Ovary (tissue), 10 donors: ENCODE measurements at places on chromosomes 7 and 10.
A peak's percentile ranks its signal among the peaks of the same experiment; 100 is the strongest.

DNA sequence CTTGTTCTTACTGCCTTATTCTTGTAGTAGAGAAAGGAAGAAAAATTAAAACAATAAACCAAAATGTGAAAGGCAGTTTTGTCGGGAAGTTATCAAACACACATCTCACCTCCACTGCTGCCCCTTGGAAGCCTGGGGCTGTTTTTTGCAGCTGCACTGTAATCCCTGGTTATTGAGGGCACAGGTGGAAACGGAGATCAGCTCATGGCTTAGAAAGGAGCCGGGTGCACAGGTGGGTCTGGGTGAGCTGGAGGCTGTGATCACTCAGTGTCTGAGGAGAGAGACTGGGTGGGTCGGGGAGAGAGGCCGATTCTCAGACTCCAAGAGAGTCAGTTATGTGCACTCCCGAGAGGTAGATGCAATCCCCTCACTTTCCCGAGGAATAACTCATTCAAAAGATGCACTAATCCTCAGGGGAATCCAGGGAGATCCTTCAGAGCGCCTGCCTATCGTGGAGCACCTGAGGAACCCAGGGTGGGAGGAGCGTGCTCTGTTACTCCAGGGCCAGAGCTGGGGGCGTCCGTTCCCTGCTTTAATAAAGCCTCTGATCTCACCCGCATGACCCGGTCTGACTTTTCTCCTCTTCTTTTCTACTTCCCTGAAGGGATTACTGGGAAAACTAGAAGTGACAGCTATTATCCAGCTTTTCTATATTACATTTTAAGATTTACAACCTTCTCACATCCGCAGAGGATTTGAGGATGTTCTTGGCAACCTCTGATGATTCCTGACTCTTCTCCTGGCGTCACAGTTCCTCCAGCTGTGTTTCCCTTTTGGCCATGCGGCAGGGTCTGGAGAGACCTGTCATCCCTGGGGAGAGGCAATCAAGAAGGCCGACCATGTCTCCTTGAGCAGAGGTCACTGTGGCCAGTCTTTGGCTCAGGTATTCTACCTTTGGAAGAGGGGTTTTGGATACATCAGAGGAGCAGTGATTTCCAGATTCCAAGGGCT, 82.1 kb downstream of the CAMK1D start:
- H3K27ac ChIP-seq, result no peak overlapping the region
- no peaks in the 10 kb centered on the region for H3K27me3 ChIP-seq
- H3K36me3 ChIP-seq, result no peaks in the 10 kb centered on the region
- no peaks in the 10 kb centered on the region for H3K4me1 ChIP-seq
- no peak overlapping the region for H3K4me3 ChIP-seq

GRCh38 chr7:29926741-29927140, 62.9 kb downstream of the SCRN1 start:
- DNase-seq, result no peak
- no peak overlapping the region for H3K27ac ChIP-seq
- no peaks in the 10 kb centered on the region for H3K4me1 ChIP-seq
- no peak overlapping the region for H3K4me3 ChIP-seq
- no peaks in the 10 kb centered on the region for H3K36me3 ChIP-seq

DNA sequence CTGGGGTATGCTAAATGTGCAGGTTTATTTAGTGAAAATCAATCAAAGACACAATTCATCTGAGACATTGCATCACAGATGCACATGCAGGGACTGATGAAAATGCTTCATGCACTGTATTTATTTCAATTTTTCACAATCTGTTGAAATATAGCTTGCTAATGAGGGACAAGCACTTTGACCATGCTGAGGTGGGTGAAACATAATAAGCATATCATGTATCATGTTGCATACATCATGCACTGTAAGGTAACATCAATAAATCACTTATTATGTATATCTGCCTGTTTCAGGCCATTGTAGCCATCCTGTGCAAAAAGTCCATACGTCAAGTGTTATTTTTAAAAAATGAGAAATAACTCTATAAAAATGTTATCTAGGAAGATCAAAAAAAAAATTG, 426.9 kb upstream of the PCDH15 start:
- H3K27me3 ChIP-seq, result no peaks in the 10 kb centered on the region
- no peak for DNase-seq

DNA sequence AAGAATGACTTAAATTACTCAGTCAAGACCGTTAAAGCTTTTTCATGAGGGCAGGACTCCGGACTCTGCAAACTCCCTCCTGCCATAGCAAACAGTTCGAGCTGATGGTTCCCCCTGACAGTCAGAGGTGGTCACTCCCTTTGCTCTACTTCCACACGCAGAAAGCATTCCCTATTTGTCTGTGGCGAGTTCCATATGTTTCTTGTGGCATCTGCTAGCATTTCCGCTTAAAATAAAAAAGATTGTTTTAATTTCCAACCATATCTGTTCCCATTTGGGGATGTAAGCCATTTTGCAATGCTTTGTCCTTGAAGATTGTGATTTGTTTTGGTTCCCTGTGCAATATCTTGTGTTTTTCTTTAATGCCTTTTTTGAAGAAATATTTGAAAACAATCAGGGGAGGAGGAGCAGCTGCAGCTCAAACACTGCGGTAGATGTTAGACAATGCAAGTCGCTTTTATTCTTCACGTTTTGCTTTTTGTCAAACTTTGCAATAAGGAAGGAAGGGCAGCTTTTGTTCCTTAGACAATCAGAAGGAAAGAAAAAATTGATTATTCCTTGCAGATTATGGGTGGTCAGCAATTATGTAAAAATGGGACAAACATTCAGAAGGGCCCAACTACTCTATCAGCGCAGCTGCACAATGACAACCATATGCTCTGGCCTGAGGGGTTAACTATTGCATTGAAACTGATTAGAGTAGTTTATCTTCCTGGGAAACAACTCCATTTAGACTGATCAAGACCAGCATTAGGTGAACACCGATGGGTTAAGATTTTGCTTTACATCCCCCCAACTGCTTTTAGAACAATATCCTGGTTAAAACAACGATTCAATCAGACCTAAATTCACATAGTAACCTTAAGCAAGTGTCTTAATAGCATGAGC, 425.8 kb upstream of the NRP1 start:
- peaks cover 6% of the 10 kb centered on the region for H3K4me1 ChIP-seq
- no peak for DNase-seq
- peak overlapping the region; percentile 35 for H3K27ac ChIP-seq
- H3K36me3 ChIP-seq, result no peaks in the 10 kb centered on the region

- no peaks in the 10 kb centered on the region for H3K27me3 ChIP-seq
- H3K27ac ChIP-seq, result no peak overlapping the region
- H3K4me3 ChIP-seq, result no peak overlapping the region
- DNase-seq, result no peak
Observed at GRCh38 chr7:22151901-22152300, 205.1 kb downstream of the RAPGEF5 start.

DNA sequence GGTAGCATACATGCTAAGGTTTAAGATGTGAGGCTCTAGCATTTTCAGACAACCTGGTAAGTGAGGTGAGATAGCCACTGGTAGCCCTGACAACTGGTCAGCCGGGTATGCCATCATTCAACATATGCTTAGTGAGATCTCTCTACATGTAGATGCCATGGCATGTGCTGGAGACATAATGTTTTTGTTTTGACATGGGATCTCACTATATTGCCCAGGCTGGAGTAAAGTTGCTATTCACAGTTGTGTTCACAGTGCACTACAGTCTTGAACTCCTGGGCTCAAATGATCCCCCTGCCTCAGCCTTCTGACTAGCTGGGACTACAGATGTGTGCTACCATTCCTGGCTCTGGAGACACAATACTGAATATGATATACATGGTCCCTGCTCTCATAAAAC, 437.3 kb downstream of the SORCS1 start:
- H3K36me3 ChIP-seq, result no peaks in the 10 kb centered on the region
- H3K27ac ChIP-seq, result no peak overlapping the region
- no peaks in the 10 kb centered on the region for H3K4me1 ChIP-seq

- H3K27ac ChIP-seq, result no peak overlapping the region
Observed at GRCh38 chr7:142800699-142801260, 30.0 kb downstream of the PRSS2 start.

DNA sequence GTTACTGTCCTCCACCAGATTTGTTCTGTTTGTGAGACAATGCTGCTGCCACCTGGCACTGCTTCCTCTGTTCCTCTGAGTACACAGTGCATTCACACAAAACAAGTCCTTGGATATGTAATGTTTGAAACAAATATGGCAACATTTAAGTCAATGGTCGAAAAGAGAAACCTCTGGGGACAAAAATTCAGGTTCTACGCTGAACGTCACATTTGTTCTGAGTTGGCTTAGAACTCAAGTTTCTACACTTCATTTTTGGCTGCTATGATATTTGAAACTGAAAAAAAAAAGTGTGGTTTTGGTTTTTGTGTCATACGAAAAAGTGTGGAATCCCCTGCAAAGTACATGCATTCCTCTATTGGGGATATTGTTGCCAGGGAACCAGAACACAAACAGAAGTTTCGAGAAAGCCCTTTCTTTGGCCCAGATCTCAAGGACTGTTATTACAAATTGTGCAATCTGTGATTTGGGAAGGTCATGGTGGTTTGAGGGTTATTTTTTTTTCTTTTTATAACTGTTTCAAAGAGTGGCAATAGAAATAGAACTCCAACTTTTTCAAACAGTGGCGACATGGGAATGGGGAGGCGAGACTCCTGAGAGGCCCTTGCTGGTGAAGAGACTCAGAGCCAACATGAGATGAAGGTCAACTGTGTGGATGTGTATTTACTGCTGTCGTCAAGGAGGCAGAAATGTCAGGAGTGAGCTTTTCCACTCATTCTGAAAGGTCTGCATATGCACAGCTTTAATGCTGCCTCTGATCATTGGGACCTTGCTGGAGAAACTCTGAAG, 127.5 kb downstream of the CUBN start:
- H3K4me3 ChIP-seq, result no peak overlapping the region
- H3K36me3 ChIP-seq, result no peaks in the 10 kb centered on the region
- peak; percentile 67 for DNase-seq
- no peaks in the 10 kb centered on the region for H3K27me3 ChIP-seq
- H3K27ac ChIP-seq, result peak overlapping the region; percentile 95
- H3K4me1 ChIP-seq, result peaks cover 26% of the 10 kb centered on the region

- no peak overlapping the region for H3K27ac ChIP-seq
- H3K4me1 ChIP-seq, result no peaks in the 10 kb centered on the region
- no peaks in the 10 kb centered on the region for H3K27me3 ChIP-seq
- DNase-seq, result no peak
Observed at GRCh38 chr10:48231699-48232315, 42.7 kb downstream of the FRMPD2 start.

- no peaks in the 10 kb centered on the region for H3K27me3 ChIP-seq
- no peak overlapping the region for H3K4me3 ChIP-seq
- peaks cover 3% of the 10 kb centered on the region for H3K4me1 ChIP-seq
- H3K36me3 ChIP-seq, result no peaks in the 10 kb centered on the region
- no peak overlapping the region for H3K27ac ChIP-seq
Observed at GRCh38 chr7:15489383-15489782, 72.4 kb downstream of the AGMO start.

DNA sequence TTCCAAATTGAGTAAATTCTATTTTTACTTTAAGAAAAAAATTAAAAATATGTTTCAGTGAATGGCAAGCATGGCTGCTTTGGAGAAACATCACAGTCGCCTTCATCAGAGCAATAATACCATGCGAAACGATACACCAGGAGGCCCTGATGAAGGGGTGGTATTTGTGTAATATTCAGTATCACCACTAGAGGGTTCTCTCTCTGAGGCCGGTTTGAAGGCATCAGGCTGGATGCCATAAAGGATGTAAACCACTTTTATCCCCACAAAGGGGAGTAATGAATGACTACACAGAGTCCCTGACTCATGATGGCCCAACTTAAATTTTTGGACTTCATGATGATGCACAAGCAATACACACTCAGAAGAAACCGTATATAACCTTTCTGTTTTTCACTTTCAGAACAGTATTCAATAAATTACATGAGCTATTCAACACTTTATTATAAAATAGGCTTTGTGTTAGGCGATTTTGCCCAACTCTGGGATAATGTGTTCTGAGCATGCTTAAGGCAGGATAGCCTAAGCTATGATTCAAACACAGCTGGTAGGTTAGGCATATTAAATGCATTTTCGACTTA, 95.5 kb downstream of the PPP1R17 start:
- no peaks in the 10 kb centered on the region for H3K27me3 ChIP-seq
- no peak overlapping the region for H3K27ac ChIP-seq
- H3K36me3 ChIP-seq, result no peaks in the 10 kb centered on the region
- H3K4me1 ChIP-seq, result no peaks in the 10 kb centered on the region
- no peak for DNase-seq

GRCh38 chr7:2444476-2444875, 31.7 kb downstream of the GRIFIN start:
- H3K4me1 ChIP-seq, result no peaks in the 10 kb centered on the region
- no peaks in the 10 kb centered on the region for H3K27me3 ChIP-seq
- H3K4me3 ChIP-seq, result no peak overlapping the region
- no peaks in the 10 kb centered on the region for H3K36me3 ChIP-seq
- no peak overlapping the region for H3K27ac ChIP-seq

- no peaks in the 10 kb centered on the region for H3K36me3 ChIP-seq
- H3K27ac ChIP-seq, result peak overlapping the region; percentile 82
- H3K4me3 ChIP-seq, result peak overlapping the region; percentile 95
- DNase-seq, result peak; percentile 66
Observed at GRCh38 chr7:107742678-107743566, 1.0 kb upstream of the CBLL1 start.

DNA sequence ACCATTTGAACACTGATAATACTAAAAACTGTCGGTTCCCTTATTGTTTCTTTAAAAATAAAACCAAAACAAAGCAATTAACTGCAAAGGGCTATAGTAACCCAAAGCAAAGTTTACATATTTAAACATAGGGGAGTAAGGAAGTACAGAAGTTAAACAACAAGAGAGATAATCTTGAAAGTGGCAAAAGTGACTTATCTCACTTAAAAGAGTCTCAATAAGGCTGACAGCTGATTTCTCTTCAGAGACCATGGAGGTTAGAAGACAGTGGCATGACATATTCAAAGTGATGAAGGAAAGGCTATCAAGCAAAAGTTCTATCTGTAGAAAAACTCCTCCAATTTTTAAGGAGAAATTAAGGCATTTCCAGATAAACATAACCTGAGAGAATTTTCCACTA, 233.5 kb upstream of the HDAC9 start:
- H3K27ac ChIP-seq, result no peak overlapping the region
- H3K27me3 ChIP-seq, result no peaks in the 10 kb centered on the region
- H3K4me3 ChIP-seq, result no peak overlapping the region
- H3K4me1 ChIP-seq, result no peaks in the 10 kb centered on the region
- no peaks in the 10 kb centered on the region for H3K36me3 ChIP-seq

- peak overlapping the region; percentile 87 for H3K27ac ChIP-seq
- no peak overlapping the region for H3K4me3 ChIP-seq
- no peaks in the 10 kb centered on the region for H3K27me3 ChIP-seq
Observed at GRCh38 chr10:104300002-104300735, 31.2 kb downstream of the GSTO2 start.

DNA sequence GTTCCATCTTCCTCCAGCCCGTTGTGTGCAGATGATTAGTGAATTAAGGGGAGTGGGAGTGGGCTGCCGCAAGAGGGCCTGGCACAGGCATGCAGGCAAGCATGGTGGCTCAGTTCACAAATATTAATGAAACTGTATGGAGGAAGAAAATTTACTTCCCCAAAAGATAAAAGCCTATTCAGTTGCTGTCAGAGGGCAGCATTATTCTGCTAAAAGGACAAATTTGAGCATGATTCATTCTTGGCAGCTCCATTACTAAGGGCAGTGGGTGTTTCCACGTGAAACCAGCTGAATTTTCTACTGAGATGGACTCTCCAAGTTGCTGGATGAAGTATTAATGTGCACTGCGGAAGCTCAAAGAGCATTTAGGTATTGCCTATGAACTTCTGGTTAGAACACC, 90.9 kb upstream of the WDR11 start:
- H3K27me3 ChIP-seq, result no peaks in the 10 kb centered on the region
- no peaks in the 10 kb centered on the region for H3K36me3 ChIP-seq
- no peak overlapping the region for H3K27ac ChIP-seq
- no peaks in the 10 kb centered on the region for H3K4me1 ChIP-seq
- H3K4me3 ChIP-seq, result no peak overlapping the region
- no peak for DNase-seq
